ENCODE measurements at places on chromosomes 2 and 18. TPM values are rescaled to one million over a fixed set of nuclear protein-coding genes. Genes with fewer than 3 reads are reported as not detected.

DNA sequence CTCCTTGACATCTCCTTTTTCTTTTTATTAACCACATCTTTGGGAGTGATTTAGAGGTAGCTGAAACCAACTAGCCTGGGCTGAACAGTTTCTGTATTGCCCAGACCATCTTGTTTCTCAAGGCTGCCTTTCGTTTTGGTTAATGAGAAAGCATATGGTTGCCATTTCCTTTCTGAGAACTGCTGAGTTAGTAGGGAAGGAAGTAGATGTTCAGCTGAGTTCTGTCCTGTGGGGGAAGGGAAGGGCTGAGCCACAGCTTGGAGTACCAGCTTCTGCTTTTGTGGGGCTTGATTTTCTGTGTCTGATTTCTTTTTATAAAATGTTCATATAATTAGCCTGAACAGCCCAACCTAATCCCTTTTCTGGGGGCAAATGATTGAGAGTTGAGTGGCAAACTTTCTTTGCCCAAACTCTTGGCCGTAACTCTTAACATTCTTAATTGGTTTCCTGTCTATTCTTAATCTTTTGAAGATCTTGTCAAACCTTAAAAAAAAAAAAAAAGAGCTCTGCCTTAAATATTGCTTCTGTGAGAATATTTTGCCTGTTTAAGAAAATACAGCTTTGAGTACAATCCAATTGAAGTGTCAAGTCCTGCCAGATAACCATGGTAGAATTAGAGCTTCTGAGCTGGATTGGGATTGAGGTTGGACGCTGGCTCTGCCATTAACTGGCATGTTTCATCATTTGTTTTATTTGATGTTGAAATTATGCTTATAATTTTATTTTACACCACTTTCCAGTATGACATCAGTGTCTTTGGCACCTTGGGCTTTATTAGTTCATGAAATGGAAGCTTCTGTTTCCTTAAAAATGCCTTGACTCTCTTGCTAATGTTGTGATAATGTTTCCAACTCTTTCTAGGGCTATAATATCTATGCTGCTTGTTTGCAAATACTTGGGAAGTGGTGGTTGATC is 1.9 kb upstream of the NABP1 start:
- DNase-seq = no peak

SLC5A7 gene
- not detected for polyA plus RNA-seq

- peak; percentile 20 for DNase-seq
Observed at GRCh38 chr2:86368161-86368824, 30.9 kb upstream of the REEP1 start.

DNA sequence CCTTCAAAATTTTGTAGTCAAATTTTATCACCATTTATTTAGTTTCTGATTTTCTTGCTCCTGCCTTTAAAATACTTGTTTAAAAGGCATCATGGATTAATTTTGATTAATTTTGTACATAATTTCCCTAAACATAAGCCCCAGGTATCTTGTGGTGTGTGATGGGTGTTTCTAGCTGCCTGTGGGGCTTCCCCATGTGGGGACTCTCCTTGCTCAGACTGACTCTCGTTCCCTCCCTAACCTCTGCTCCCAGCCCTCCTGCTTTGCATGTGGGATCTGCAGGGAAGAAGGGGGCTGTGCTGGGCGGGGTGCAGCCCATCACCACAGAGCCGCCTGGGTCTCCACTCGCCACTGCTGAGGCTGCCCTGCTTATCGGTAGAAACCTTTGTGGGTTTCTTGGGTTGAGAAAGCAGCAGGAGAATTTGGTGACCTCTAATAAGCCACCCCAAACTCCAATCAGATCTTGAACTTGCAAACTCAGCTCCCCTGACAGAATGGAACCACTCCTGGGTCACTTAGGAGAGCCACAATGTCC is 72.5 kb downstream of the MRPS9 start:
- no peak for DNase-seq

- DNase-seq = no peak
Observed at GRCh38 chr2:2586068-2586776, 255.1 kb upstream of the MYT1L start.

FSHR gene
- not detected for polyA plus RNA-seq

DNA sequence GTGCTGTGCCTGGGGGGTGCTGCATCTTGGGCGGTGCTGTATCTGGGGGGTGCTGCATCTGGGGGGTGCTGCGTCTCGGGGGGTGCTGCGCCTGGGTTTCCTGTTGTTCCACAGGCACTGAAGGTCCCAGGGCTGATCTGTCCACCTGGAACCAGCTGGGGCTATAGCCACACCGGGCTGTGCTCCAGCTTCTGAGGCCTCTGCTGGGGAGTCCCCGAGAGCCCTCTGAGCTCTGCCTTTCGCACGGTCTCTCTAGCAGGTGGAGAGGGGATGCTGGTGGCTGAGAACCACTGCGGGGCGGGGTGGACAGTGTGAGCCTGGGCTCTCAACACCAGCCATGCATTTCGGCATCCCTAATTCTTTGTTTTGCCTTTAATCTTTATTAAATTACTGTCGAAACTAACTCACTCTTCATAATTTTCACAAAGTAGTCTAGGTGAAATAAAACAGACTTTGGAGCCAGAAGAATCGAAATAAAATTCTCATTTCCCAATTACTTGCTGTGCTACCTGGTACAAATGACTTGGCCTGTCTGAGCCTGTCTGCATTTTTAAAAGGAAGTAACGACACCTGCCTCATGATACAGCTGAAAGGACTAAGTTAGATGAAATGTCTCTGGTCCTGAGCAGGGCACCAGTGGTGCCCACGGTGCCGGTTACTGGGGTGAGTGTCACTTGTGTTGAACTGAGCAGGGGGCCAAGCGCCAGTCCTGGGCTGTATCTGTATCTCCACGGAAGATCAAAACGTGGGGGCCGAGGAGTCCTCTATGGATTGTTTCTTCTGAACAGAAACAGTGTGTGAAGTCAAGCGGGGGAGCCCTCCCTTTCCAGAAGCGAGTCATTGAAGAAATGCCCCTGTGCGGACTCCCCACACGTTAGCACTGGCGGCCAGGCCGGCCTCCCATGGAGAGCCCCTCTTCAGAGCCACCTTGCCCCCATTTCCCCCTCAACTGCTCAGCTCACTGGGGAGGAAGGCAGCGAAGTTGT is 142.0 kb downstream of the ASB1 start:
- no peak for DNase-seq

Data from fibroblast of lung (primary cell).